ENCODE measurements at places on chromosomes 11 and 22.

- no peak for DNase-seq
Measured at GRCh38 chr11:117629891-117630538, 167.0 kb downstream of the DSCAML1 start.

GRCh38 chr11:11972730-11973341, 35.6 kb downstream of the DKK3 start:
- no peak for DNase-seq

DNA sequence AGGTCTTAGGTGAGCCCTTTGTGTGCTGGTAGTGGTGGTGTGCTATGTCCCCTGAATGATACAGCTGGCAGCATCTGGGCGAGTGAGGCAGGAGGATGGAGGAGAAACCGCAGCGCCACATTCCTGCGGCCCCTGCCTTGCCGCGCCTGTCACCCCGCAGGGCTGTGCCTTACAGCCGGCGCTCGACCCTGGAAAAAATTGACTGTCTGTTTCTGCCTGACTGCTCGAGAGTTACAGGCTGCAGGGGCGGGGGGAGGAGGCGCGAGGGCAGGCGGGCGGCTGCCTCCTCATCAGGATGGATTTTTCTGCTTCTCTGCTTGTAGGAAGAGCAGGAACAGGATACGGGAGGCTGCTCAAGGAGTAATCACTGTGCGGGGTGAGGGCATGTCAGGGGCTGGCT, 443.4 kb downstream of the MIAT start:
- no peak for DNase-seq

- no peak for DNase-seq
Measured at GRCh38 chr11:20158597-20159257, 1.5 kb downstream of the DBX1 start.

DNA sequence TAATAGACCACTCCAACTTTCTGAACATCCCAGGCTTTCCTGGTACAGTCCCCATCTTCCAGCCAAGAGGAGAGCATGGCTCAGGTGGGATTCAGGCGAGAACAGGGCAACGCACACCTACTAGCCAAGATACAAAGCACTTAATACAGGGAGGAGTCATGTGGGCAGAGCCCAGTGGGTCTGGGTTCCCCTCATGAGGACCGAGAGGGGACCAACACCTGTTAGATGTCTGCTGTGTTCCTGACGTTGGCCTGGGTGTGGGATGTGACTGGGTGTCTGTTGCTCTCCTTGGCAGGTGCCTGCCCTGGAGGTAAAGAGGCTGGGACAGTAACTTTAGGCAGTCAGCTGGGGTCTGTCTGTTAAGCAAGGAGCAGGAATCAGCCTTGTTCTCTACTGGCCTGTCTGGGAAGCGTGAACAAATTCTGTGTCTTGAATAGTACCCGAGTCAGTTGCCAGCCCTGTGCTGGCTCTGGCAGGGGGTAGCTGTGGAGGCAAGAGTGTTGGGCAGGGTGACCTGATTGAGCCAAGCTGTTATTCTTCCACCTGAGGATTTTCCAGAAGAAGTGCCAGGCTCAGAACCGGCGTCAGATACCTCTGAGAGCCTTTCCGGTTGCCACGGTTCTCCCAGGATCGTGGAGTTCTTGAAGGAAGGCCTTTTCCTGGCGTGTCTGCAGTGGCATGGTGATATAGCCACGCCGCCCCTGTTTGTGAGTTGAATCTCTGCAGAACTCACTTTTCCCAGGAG, 56.3 kb downstream of the BCR start:
- no peak for DNase-seq

DNA sequence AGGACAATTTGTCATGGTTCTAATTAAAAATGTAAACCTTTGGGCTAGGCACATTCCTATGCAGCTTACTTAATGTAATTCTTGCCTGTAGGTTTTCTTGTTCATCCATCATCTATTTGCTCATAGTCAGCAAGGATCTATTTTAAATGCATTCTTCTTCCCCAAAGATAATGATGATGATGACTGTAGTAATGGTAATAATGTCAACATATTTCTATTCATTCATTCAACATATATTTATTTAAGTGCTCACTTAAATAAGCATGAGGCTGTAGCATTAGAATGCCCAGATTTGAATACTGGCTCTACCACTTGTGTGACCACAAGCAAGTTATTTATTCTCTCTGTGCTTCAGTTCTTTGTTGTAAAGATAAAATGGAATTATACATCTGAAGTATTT, 169.6 kb upstream of the SYN3 start:
- no peak for DNase-seq

DNA sequence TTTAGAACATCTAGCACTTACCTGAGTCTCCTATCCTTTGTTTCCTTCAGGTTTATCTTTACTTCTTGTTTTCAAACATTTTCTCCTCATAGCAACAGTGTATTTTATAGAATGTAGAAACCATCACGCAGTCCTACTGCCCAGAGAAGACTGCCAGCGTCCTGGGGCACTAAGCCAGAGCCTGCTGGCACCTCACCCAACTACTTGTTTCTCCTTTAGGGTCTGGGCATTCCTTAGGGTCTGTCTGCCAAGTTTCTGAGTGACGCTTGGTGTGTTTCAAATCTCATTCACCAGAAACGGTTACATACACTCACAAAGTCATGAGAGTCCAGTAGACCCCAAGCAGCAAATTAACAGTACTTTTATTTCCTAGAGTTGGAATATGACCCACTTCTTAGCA, 49.6 kb upstream of the SLC25A1 start:
- no peak for DNase-seq

GRCh38 chr22:19962909-19963806, 21.5 kb upstream of the TXNRD2 start:
- DNase-seq, result no peak

DNA sequence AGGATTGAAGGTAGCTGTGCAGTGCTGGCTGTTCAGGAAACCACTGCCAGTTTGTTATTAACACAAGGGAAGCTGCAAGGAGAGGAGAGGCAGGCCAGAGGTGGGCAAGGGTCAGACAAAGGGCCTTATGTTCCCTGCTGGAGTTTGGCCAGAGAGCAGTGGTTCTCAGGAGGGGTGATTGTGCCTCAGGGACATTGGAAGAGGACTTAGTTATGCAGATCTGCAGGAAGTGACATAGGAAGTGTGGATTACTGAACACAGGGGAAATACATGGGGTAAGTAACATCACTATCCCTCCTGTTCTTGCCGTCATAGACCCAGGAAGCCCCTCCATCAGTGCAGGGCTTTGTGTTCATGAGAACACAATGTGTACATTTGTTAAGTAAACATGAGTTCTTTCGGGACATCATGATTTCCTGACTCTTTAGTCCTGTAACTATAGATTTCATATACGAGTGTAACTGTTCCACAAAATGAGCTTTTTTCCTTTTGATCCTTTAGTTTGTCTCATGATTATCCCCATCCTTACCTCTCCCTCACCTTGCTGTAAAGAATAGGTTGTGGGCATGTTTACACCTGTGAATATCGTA, 5.9 kb downstream of the SRRD start:
- DNase-seq, result no peak

DNA sequence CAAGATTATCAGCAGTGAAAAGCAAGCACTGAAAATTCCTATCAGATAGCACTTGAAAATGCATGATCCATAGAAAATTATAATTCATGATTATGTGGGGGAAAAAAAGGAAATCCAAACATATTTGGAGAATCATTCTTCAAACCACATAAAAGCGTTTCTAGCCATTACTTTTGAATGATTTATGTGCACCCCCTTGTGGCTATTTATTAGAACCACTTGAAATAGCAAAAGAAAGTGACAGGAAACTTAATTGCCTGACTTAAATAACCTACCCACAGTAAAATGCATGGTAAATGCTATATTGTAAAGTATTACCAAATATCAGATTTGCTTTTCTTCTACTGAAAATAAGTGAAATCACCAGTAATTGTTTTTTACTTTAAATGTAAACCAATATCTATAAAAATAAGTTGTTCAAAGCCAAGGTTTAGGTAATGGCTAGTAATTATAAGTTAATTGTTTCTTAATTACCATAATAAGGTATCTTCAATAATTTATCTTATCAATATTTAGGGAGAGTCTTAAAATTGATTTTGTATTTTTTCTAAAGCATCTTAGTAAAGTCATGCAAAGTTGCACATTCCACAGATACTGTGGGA, 168.5 kb downstream of the ARHGAP42 start:
- DNase-seq, result peak; percentile 65

DNA sequence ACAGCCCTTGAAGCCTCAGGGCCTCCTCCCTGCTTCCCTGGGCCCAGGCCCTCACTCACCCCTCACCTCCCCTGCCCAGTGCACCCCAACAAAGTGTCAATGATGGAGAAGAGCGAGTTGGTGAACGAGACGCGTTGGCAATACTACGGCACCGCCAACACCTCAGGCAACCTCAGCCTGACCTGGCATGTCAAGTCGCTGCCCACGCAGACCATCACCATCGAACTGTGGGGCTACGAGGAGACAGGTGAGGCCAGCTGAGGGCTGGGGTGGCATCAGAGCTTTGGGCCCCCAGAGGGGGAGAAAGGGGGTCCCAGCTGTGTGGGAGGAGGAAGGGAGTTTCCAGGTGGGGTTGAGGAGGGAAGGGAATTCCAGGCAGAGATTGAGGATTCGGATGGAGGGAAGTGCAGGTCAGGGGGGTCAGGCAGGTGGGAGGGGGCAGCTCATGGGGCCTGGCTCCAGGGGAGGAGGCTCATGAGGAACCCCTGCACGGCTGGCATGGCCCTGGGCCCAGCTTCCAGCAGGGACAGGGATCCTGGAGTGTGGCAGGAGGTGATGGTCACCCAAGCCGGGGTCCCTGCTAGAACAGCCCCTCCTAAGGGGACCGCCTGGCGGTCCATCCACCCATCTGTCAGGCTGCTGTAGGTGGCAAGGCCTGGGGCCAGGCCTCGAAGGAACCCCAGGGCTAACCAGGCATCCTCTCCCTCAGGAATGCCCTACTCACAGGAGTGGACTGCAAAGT, 2.9 kb downstream of the SUSD2 start:
- DNase-seq, result no peak

DNA sequence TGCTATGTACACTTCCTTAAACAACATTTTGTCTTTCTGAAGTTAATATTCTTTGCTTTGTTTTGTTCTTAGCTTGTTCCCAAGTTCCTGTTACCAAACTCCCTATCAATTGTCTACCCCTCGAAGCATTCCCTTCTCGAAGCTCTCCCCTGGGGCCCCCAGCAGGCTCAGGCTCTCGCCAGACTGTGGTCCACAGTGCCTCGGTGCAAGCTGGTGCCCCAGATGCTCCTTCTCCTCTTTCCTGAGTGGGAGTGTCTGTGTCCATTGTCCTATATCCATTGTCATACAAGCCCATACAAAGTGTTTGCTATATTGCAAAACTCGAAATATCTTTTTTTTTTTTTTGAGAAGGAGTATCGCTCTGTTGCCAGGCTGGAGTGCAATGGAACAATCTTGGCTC, 51.7 kb upstream of the RTL6 start:
- no peak for DNase-seq

DNA sequence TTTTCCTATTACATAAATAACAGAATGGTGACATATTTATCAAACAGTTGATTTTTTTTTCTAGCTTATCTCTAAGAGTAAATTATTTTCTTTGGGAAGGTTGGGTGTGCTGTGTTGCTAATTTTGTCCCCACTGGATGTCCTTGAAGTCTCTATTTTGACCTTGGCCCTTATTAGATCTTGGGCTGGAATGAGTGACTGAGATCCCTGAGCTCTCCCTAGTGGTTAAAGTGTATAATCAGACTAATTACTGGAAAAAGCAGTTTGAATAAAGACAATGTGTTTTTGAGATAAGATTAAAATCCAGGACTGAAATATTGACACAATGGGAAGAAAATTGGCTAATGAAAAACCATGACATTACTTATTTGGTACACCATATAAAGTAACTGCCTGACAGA, 56.1 kb downstream of the AASDHPPT start:
- no peak for DNase-seq

GRCh38 chr11:2401436-2401984, 960 bp downstream of the TSSC4 start:
- no peak for DNase-seq

DNA sequence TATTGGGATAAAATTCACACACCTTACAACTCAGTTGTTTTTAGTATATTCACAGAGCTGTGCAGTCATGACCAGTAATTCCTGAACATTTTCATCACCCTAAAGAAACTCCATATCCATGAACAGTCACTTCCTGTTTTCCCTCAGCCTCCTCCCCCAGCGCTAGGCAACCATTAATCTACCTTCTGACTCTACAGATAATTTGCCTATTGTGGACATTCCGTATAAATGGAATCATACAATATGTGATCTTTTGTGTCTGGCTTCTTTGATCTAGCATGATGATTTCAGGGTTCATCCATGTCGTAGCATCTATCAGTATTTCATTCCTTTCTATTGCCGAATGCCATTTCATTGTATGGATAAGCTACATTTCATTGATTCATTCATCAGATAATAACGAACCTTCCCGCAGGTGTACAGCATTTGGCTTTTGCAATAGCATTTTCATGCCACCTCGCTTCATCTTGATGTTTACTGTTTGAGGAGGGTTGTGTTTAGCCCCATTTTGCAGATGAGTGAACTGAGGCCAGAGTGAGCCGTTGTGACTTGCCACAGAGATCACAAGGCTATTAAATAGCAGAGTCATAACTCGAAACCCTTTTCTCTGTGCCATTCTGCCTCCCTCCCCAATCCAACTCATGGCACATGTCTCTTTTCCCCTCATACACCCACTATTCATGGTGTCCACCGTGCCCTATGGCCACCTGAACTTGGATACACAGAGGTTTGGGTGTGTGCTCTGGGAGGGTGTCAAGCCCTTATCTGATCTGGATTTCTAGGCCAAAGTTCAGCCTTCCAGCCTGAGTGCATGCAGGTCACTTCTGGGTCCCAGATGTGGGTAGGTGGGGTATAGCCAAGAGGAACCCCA, 11.1 kb upstream of the MYH9 start:
- DNase-seq, result no peak

- peak; percentile 62 for DNase-seq
Measured at GRCh38 chr22:18156878-18157713, 7.1 kb downstream of the USP18 start.

- no peak for DNase-seq
Measured at GRCh38 chr22:48607901-48608662, 1219.6 kb downstream of the BRD1 start.

GRCh38 chr11:132772703-132773545, 759.4 kb downstream of the OPCML start:
- no peak for DNase-seq

DNA sequence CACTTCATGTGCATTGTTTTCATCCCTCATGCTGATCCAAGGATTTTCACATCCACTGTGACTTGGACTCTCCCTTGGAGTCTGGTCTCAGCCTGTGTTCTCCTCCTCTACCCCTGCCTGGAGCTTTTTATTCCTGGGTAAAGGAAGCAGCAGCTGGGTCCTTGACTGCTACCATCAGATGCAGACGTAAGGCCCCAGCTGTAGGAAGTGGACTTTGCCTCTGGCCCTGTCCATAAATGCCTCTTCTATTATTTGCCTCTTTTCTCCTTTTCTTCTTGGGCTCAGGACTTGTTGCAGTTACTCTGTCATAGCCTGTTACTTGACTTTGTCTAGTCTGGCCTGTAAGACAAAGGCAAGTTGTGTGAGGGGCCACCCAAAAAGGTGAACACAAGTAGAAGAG, 303.8 kb downstream of the NXPE2 start:
- no peak for DNase-seq

All from MM.1S (cell line).